ENCODE measurements at places on chromosomes 6 and 20.

GRCh38 chr20:38290829-38291814 lies 12.8 kb upstream of the BPI start:
- DNase-seq, result no peak

GRCh38 chr6:80605165-80605989 lies 498.9 kb downstream of the BCKDHB start:
- peak; percentile 9 for DNase-seq

DNA sequence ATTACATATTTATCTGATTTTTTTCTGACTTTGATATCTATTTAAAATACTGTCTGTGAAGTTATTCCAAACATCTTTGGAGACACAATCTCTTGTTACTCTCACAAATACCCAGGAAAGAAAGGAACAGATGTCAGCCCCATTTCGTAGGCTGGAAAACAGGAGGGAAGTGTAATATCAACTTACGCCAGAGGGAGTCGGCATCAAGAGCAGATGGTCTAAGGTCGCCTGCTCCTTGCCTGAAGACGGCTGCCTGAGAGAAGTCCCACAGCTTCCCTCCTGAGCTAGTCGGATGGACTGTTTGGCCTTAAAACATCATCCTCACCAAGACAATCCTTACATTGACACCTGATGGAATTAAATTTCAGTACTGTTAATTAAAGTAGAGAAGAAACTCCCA lies 13.4 kb downstream of the CST7 start:
- no peak for DNase-seq

GRCh38 chr6:506508-506907 lies 115.0 kb downstream of the IRF4 start:
- no peak for DNase-seq

GRCh38 chr6:168100803-168101589 lies 22.0 kb upstream of the FRMD1 start:
- no peak for DNase-seq

GRCh38 chr6:87334683-87335082 lies 5.6 kb upstream of the GJB7 start:
- DNase-seq, result no peak

DNA sequence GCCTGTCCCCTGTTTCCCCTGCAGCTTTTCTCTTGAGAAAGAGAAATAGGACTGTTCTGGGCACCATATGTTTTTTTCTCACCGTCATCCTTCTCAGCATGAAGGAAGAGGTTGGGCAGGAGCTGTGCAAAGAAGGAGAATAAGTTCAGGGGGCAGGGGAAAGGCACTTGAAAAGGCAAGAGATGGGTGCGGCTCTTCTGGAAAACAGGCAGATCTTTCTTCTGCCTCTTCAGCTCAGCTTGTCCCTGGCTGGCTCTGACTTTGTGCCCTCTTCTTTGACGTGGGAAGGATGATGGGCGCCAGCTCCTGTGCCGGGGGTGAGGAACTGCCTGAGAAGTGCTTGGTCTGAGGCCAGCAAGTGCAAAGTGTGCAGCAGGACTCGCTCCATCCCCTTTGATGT lies 206.5 kb downstream of the DOK5 start:
- no peak for DNase-seq

DNA sequence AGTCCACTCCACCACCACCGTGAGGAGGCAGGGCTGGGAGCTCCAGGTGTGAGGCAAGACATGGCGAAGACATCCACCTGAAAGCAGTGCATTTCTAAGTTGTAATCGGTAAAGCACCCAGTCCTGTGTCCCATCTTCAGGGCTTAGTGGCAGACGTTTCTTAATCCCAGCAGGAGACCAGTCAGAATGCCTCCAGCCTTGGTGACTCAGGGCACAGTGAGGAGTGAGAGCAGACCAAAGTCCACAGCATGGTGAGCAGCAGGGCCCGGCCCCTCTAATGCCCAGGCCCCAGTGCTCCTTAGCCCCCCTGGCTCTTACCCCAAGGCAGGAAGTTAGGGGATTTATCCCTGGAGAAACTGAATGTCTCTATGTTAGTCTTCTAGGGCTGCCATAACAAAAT lies 183.9 kb downstream of the SYNDIG1 start:
- no peak for DNase-seq

- no peak for DNase-seq
These were observed 215.4 kb downstream of the HDGFL1 start for GRCh38 chr6:22784601-22785410.

DNA sequence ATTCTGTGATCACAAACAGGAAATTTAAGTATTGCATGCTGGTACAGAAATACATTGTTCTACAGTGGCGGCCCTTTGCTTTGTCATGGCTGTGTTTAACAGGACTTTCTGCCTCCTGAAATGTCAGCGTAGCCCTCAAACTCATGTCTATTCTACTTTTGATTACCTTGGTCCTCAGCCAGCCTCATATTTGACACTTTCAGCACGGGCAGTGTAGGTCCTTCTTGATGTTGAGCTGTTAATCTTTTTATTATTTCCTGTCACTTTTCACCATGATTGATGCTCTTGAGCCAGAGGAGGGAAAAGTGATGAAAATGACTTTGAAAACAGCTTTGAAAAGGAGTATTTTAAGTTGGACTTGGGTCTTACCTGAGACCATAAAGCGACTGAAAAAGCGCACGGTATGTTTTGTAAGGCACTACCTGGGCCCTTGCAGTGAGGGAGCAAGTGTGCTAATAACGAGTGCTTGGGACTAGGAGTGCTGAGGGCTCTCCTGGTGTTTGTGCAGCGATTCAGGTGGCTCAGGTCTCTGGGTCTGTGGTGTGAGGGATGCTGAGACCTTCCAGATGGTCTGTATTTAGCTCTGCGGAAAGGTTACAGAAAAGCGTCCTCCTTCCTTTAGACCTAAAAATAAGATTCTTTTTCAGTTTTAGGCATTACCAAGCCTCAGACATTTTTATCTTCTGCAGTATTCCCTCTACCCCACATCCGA lies 45.2 kb upstream of the RREB1 start:
- DNase-seq, result no peak

- no peak for DNase-seq
These were observed 84.0 kb upstream of the SALL4 start for GRCh38 chr20:51886341-51886740.

- no peak for DNase-seq
These were observed 1.9 kb upstream of the NFKBIE start for GRCh38 chr6:44267252-44267651.

DNA sequence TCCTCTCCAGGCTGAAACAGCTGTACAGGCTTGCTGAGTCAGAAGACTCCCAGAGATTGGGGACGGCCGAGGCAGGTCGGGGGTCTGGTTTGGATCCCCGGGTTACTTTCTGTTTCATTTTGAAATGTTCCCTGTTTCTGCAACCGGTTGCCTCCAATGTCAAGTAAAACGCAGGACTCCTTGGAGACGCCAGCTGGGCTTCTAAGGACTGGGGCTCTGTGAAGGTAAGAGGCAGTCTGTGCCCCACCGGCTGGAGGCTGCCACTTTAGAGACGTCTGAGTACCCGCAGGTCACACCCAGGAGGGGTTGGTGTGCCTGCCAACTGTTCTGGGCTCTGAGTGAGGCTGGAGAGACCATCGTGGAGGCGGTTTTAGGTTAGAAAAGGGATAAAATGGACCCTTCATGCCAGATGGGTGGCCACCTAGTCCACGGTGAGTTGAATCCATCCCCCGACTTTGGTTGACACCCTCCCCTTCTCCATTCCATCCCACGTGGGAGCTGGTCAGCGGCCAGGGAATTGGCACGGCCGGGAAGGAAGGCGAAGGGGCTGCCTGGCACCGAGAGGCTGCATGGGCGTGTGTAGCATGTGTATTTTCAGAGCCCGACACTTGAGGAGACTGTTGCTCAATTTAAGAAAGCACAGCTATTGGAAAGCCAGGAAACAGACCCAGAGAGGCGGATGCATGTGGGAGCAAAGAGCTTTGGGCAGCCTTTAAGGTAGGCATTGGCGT lies 240.9 kb downstream of the PHACTR1 start:
- no peak for DNase-seq

DNA sequence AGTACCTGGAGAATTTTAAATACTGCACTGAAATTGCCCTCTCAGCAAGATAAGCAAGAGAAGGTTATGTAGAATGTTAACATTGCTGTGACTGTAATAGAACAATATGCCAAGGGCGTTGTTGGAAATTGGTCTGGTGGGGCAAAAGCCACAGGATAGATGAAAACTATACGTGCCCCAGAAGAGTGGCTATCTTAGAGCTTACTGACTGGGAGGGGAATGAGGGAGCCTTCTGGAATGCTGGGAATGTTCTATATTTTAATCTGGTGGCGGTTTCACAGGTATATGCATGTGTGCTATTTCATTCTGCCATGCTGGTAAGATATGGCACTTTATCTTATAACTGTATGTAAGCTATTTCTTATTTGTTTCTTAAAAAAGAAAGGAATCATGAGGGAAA lies 35.2 kb upstream of the YWHAB start:
- DNase-seq, result no peak

GRCh38 chr6:138454981-138455706 lies 44.1 kb downstream of the NHSL1 start:
- DNase-seq, result no peak

- no peak for DNase-seq
These were observed 32.4 kb upstream of the ADTRP start for GRCh38 chr6:11810854-11811643.

DNA sequence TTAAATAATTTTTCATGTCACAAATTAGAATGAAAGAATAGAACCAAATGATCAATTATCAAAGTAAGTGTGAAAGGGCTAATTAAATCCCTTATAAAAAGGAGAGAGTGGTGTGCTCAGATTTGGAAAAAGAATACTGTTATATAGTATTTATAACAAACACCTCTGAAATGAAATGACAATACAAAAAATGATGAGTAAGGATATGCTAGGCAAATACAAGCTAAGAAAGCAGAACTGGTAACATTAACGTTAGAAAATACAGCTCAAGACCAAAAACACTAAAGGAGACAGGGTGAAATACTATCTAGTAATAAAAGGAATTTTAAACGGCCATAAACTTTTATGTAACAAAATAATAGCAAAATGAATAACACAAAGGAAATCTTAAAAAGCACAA lies 324.2 kb upstream of the RUNX2 start:
- DNase-seq, result no peak

GRCh38 chr6:22108199-22108598 lies 188.6 kb downstream of the PRL start:
- no peak for DNase-seq

GRCh38 chr20:32652739-32653526 lies 20.8 kb downstream of the C20orf203 start:
- peak; percentile 62 for DNase-seq

- no peak for DNase-seq
These were observed 83.4 kb upstream of the NEDD9 start for GRCh38 chr6:11315743-11316437.

DNA sequence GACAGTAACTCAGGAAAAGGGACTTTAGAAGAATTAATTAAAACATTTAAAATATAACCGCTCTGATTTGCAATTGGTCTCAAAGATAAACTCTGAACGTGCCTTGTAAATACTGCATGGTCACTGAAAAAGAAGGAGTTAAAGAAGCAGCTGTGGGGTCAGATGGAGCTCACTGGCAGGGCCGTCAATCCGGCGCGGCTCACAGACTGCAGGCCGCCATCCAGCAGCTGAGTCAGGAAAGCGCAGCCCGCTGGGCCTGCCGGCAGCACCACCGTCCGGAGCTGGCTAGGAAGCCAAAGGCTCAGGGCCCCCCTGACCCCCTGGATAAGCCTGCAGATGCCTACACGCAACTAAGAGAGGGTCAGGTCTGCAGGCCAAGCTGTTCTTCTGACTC lies 54.2 kb upstream of the FRMD1 start:
- no peak for DNase-seq

- no peak for DNase-seq
These were observed 126.4 kb downstream of the FUT9 start for GRCh38 chr6:96142142-96142541.

Data from Jurkat, Clone E6-1 (cell line).